ENCODE measurements at places on chromosomes 5 and 9. TPM values are rescaled to one million over a fixed set of nuclear protein-coding genes. Genes with fewer than 3 reads are reported as not detected.

NMUR2 gene
- total RNA-seq, result not detected

MRPL36 gene
- total RNA-seq, result 93.8 TPM

GLRA1 gene
- total RNA-seq, result not detected

CCDC192 gene
- not detected for total RNA-seq

GNA14 gene
- total RNA-seq, result not detected

Data from OCI-LY7 (cell line).